ENCODE measurements at places on chromosomes 3 and 15.
A peak's percentile ranks its signal among the peaks of the same experiment; 100 is the strongest.

- DNase-seq: no peak
Observed at GRCh38 chr15:35810007-35810406, 264.0 kb upstream of the DPH6 start.

- DNase-seq: no peak
Observed at GRCh38 chr3:69458803-69459365, 73.0 kb upstream of the FRMD4B start.

DNA sequence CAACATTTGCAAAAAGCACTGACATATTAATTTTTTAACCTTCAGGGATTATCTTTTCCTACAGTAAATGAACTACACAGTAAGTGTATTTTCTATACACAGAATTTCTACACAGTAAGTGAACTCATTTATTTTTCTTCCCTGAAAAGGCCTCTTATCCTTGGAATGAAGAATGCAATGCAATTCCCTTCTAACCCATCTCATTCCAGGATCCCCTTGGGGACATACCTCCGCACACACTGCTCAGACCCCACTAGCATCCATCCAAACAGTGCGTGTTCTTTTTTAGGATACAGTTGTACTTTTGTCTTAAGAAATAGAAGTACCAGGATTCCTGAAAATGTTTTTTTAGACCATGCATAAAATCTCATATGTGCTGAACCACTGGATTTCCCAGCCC, 152.8 kb downstream of the UACA start:
- DNase-seq: no peak

GRCh38 chr3:42701371-42702065, 1.1 kb downstream of the HHATL start:
- no peak for DNase-seq

DNA sequence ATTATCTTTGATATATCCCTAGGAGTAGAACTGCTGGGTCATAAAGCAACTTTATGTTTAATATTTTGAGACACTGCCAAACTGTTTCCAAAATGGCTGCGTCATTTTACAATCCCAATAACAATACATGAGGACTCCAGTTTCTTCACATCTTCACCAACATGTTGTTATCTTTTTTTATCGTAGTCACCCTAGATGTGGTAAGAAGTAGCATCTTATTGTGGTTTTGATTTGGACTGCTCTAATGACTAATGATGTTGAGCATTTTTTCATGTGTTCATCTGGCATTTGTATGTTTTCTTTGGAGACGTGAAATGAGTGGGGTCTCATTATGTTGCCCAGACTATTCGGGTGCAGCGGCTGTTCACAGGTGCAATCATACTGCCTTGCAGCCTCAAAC, 83.8 kb downstream of the MAP4 start:
- DNase-seq: peak; percentile 55

DNA sequence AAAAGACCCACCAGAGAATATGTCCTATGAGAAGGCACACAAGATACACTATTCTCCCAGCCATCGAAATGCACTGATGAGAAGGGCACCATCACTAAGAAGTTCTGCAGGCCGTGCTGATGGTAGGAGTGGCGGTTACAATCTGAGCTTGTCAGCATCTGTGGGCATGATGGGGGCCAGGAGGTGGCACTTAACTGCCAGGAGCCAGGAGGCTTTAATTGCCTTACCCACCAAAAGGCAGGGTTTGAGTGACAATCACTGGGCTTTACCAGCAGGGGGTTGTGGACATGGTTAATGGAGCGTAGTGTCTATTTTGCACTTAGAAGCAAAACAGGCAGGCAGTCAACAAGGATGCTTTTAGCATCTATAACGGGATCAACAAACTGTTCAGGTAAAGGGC, 16.0 kb upstream of the SQOR start:
- DNase-seq: no peak

- peak; percentile 51 for DNase-seq
Observed at GRCh38 chr15:49036650-49037545, 9.3 kb downstream of the SECISBP2L start.

Measured in astrocyte (in vitro differentiated cells and primary cell).